SHP77 treated with DMSO at 0.1 percent for 48 hours (cell line): ENCODE measurements at places on chromosomes 11 and 22.

- no peak for DNase-seq
Measured at GRCh38 chr22:38706101-38706900, 557 bp downstream of the GTPBP1 start.

GRCh38 chr11:95682552-95682951 lies 107.0 kb downstream of the FAM76B start:
- no peak for DNase-seq

DNA sequence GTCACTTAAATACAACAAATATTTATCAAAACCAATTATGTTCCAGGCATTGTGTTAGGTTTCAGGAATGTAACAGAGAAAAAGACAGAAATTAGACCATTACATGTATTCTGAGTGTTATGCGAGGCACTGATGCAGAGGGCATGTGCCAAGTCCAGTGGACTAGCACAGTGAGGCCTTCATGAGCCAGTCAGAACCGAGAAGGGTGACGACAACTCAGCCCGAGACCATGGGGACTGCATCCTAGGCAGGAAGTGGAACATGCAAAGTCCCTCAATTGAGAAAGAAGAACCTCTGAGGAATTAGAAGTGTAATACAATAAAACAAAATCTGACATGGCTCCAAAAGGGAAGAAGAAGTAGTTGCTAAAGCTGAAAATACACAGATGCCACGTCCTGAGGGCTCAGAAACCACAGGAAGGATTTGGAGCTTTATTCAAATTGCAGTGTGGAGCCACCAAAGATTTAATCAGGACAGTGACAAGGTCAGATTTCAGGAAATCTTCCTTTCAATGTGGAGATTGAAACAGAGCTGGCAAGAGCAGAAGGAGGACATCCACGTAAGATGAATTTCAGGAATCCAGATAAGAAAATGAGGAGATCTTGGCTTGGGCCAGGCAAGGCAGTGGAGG lies 529.6 kb downstream of the NTM start:
- DNase-seq = no peak

- DNase-seq = no peak
Measured at GRCh38 chr22:18905540-18906409, at the start of gene DGCR6. Gene DGCR6, plus strand, starts transcription at chr22:18906320. Its CDS starts 55 bp downstream, at chr22:18906375.

- DNase-seq = no peak
Measured at GRCh38 chr11:18490319-18490718, 34.7 kb downstream of the LDHAL6A start.

GRCh38 chr11:82864268-82864667 lies 36.0 kb downstream of the PRCP start:
- DNase-seq = peak; percentile 15

GRCh38 chr11:132093536-132094259 lies 723.3 kb downstream of the NTM start:
- no peak for DNase-seq

DNA sequence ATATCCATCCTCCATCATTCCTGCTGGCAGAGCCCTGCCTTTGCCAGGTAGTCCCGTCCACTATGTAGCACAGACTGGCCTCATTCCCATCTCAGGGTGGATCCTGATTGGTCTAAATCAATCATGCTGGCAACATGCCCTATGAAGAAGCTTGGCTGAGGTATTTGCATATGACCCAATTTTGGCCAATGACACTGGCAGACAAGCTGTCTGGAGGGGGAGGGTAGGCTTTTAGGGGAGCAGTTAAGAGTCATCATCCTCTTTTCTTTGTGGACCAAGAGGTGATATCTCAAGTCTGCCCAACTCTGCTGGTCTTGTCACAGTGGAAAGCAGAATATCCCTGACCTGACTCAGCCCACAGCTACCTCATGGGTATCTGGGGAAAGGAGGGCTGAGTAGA lies 5.1 kb downstream of the CCDC89 start:
- DNase-seq = no peak
